Hematopoietic multipotent progenitor cell treated with erythropoietin and hydrocortisone succinate and interleukin-3 and kit ligand, for 8 days (in vitro differentiated cells): ENCODE measurements at places on chromosomes 13 and 19.

DNA sequence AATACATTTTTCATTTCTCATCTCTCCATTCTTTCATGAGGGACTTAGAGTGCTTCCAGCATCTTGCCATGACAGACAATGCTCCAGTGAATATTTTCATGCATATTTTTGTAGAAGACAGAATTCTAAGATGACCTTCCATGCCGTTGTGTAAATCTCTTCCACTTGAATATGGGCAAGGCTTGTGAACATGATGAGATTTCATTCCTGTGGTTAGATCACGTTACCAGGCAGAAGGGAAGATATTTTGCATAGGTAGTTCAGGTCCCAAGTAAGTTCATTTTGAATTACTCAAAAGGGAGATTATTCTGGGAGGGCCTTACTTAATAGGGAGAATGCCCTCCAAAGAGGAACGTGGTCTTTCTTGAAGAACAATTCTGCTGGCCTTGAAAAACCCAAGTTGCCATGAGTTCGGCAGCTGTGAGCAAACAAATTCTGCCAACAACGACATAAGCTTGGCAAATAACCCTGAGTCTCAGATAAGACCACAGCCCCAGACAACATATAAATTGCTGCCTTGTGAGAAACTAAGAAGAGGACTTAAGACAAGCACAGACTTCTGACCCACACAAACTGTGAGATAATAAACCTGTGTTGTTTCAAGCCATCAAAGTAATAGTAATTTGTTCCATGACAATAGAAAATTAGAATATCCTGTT, 400.5 kb upstream of the GPC6 start:
- no peak for DNase-seq

GRCh38 chr19:48487948-48488347, 18.8 kb downstream of the CYTH2 start:
- DNase-seq: peak; percentile 48

DNA sequence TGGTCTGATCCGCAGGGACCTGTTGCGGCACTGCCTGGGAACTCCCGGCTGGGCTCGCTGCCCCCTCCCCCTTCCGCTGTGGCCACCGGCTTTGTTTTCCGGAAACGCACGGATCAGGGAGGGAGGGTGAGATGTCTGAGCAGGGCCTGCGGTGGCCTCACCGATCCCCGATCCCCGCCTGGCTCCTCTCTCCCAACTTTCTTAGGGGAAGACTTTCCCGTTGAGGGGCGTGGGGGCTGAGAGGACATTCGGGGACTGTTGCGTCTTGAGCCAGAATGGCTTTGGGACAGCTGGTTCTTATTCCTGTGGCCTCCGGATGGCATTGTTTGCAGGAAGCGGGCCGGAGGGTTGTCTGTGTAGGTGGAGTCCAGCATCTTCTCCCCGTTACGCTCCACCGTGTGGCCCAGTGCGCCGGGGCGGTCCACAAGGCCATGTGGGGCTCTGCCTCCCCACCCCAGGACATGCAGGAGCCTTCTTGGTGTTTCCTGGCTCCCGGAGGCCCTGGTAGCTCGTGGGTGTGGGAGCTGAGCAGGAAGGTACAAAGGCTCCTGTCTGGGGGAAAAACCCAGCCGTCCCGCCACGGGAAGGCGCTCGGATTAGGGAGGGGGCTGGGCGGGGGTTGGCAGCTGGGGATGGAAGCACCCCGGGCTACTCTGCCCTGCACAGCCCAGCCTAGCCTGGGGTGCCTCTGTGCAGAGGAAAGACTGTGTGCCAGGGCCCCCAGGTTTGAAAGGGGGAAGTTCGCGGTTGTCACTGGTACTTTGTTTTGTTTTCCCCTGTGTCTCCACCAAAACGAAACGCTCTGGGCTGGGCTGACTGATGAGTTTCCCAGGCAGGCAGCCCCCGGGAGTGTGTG, 1.3 kb downstream of the CSNK1G2 start:
- DNase-seq: peak; percentile 63

DNA sequence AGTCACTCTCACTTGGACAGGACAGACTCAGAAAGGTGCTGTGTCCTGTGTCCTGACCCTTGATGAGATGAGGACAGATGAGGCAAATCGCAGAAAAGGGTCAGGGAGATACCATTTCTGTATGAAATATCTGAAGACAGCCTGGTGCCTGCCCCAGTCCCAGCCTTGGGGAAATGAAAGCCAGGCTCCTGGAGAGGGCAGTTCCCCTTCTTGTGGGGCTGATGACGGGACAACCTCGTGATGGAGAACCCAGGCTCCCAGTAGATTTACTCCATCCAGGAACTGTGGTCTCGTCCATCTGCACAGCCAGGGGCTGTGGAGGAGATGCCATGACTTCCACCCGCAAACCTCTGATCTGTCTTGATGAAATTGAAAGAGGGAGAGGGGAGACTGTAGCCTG, 13.8 kb downstream of the LILRB1 start:
- no peak for DNase-seq

- DNase-seq: no peak
Measured at GRCh38 chr19:1683869-1684572, 31.6 kb upstream of the TCF3 start.

DNA sequence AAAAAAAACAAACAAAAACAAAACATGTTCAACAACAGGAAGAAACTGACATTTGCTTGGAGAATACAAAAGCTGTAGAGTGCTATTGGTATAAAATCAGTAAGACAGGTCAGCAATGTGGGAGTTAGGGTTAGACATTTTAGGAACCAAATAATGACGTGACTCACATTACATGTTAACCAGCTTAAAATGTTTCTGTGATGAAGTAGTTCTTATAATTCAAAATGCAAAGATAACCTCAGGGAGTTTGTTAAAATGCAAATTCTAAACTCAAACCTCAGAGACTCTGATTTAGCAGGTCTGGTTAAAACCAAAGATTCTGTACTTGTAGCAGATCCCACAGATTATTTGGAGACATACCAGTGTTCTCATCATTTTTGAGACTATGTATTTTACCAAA, 549.4 kb upstream of the SLITRK1 start:
- no peak for DNase-seq

- no peak for DNase-seq
Measured at GRCh38 chr13:69279213-69279612, 828.4 kb upstream of the ATXN8OS start.

GRCh38 chr19:14062558-14062855, 631 bp upstream of the PALM3 start:
- no peak for DNase-seq

DNA sequence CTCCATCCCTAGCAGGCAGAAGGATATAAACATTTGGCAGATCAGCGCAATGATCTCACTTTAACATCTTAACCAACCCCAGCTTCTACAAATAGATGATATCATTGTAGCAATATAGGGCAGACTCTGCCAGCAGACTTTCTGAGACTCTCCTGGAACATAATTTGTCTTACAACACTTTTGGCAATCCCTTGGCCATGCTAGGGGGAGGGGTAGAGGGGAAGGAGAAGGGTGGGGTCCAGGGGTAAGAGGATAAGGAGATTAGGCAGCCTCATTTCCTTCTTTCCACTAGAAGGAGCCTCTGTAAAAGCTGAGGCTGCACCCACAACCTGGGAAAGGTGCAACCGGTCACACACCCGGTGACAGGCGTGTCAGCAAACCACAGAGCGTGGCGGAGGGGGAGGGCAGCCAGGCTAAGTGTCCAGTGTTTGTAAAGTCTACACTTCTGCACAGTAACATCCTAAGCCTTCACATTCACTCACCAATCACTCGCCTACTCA, 8.7 kb upstream of the UBAC2 start:
- DNase-seq: peak; percentile 23

GRCh38 chr19:34324320-34324719, 40.7 kb upstream of the GPI start:
- DNase-seq: no peak
